ENCODE measurements at places on chromosomes 16 and 17.

DNA sequence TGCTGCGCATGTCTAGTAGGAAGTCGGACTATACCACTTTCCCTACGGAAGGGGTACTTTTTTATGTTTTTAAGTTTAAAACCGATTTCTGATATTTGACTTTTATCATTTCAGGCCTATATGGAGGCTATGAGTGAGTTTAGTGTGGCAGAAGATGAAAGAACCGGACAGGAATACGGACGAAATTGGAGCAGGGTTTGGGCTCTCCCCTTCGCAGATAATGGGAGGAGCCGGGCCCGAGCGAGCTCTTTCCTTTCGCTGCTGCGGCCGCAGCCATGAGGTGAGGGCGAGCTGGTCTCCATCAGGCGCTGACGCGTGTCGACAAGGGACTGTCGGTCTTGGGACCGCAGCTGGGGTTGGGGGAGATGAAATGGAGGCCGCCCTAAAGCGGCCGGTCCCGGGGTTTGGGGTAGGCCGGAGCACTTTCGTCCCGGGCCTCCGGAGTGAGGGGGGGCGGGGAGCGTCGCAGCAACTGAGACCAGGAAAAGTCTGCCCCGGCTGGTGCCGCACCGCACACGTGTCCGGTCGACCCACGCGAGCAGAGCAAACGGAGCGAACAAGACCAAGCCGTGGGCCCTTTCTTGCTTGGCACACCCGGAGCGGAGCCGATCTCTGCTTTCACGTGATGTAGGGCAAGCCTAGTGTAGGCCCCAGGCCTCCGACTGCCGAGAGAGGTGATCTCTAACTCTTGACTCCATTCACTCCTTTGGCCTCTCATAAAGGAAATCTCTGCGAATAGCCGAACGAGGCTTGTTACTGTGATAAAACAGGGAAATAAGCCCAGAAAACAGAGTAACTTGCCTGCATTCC, at the start of gene RPL19:
TSS of gene RPL19 (plus strand) at position 214 of the 810 bp plus-strand sequence. CDS start at position 276, 62 bp downstream.
- peak; percentile 95 for DNase-seq

- DNase-seq: no peak
These were observed 95.9 kb downstream of the ABCC1 start for GRCh38 chr16:16045296-16045695.

- peak; percentile 61 for DNase-seq
These were observed 1.1 kb downstream of the VASN start for GRCh38 chr16:4372578-4373355.

DNA sequence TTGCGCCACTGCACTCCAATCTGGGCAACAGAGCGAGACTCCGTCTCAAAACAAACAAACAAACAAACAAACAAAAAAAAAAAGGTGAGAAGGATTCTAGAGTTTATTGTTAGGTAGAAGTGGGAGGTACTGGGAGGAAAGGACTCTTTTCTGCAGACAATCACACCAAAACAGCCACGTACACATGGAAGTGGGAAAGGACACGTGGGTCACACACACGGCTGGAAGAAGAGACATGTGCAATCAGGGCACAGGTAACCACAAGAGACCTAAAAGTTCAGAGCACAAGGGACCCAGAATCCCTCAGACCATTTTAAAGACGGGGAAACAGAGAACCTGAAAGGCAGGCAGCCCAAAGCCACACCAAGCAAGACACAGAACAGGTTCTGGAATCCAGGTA, 20.5 kb downstream of the XYLT1 start:
- DNase-seq: no peak

- DNase-seq: no peak
These were observed 79.2 kb upstream of the RBL2 start for GRCh38 chr16:53355064-53355463.

- no peak for DNase-seq
These were observed 170.5 kb downstream of the TANC2 start for GRCh38 chr17:63136369-63137012.

GRCh38 chr17:51507444-51507843, 247.1 kb downstream of the UTP18 start:
- no peak for DNase-seq

- no peak for DNase-seq
These were observed 338.3 kb downstream of the BCAS3 start for GRCh38 chr17:61015966-61016365.

DNA sequence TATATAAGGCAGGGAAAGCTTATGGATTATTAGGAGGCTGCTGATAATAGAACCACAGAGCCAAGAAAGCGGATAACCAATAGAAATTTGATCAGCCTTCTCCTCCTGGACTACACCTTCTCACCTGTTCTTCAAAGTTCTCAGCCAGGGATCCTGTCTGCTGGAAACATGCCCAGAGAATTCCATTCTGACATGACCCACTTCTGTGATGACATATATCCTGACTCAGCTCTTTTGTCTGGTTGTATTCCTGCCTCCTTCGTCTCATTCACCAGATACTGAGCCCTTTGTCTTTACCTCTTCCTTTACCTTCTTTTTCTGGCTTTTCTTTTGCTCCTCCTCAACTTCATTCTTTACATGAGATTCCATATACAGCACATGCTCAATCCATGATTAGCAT, 576.1 kb downstream of the CDH11 start:
- no peak for DNase-seq

- no peak for DNase-seq
These were observed 405.9 kb downstream of the CNTNAP4 start for GRCh38 chr16:76683051-76683450.

DNA sequence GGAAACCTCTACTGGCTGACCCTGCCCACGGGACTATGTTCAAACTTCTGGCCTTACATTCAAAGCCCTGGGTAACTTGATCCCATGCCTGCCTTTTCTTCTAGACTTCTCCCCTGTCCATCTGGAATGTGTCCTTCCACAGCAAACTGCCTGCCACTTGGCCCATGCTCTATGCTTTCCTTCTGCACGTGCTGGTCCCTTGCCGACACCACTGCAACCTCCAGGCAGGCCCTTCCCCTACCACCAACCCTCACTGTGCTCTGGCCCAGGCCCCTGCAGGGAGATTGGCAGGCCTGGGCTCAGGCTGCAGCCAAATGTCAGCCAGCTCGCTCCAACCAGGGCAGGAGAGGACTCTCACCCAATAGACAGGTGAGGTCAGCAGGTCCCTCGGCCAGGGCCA, 11.0 kb downstream of the HSD11B2 start:
- DNase-seq: no peak

DNA sequence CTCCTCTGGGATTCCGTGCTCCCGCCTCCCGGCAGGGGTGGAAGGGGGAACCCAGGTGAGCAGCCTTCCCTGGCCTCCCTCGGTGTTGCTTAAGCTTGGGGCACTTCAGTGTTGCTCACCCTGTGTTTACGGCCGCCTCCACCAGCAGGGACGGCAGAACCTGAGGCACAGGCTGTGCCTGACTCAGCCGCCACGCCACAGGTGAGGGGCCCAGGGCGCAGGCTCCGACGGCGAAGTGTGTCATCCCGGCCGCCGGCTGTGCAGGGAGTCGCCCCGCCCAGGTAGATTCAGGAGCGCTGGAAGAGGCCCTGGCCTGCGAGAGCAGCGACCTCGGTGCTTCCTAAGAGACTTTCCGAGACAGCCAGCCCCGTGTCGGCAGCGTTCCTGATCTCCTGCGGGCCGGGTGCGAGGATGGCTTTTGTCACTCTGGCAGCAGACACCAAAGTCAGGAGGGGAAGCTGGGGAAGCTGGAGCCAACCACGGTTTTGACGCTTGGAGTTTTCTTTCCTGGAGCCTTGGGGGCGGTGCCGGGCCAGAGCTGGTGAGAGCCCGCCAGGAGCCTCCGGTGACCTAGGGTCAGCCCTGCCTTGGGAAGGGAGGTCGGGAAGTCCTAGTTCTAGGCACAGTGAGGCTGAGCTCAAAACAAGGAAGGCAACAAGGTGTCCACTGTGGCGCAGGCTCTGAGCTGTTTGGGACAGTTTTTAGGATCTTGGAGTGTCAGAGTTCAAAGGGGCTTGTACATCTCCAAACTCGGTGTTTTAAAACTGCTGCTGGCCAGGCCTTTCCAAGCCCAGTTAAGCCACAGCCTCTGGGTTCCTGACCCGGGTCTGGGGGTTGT, 2.1 kb downstream of the GSE1 start:
- peak; percentile 50 for DNase-seq

GRCh38 chr17:16935241-16935663, 36.7 kb downstream of the TNFRSF13B start:
- DNase-seq: no peak

GRCh38 chr17:7023576-7024401, 939 bp downstream of the BCL6B start:
- peak; percentile 95 for DNase-seq

DNA sequence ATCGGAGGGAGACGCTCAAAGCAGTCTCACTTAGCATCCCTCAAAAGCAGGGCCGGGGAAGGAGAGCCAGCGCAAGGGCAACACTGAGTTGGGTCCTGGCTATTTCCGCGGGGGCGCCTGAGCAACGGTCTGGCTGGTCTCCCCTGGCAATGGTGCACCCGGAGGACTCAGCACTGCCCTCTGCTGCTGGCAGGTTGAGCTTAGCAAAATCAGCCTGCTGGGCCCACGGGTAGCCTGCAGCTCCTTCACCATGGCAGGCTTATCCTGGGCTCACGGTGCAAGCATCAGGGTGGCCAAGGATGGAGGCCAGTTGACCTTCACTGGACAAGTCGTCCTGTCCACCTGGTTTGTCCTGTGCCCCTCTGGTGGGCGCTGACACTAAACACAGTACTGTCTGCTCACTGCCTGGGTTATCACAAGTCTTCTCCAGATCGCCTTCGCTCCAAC, 14.4 kb upstream of the ALDH3A1 start:
- DNase-seq: peak; percentile 80

DNA sequence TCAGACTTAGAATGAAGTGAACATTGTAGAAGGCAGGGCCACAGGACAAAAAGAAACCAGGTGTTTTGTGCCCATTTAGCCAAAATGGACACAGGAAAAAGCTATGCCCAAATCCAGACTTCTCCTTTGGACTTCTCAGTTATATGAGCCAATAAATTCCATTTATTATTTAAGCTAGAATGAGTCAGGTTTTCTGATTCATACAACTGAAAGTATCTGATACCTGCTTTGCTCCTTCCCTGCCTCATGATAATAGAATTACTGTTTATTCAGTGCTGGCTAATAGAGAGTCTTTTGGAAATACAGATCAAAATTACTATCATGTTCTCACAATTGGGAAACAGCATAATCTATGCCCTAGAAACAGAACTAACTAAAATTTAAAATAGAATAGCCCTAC, 8.7 kb upstream of the CPD start:
- no peak for DNase-seq

DNA sequence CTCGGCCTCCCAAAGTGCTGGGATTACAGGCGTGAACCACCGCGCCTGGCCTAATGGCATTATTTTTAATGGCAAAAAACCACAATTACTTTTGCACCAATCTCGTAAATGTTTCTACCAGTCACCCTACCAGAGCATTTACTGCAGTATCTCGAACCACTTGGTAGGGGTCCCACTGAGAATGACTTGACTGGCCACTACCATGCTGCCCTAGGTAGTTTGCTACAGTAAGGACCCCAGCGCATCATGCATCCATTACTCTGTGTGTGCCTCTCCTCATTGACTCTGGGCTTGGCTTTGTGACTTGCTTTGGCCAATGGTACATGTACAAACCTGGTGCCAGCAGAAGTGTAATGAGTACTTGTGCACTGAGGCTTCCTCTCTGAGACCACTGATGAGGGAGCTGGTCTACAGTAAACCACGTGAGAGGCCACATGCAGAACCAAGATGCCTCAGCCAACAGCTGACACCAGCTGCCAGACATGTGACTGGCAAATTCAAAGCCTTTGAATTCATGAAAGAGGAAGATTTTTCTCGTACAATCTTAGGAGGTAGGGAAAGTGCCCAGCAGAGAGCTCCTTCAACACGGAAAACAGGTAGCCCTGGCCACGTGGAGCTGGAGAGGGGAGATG, 421.7 kb upstream of the C16orf82 start:
- DNase-seq: no peak

DNA sequence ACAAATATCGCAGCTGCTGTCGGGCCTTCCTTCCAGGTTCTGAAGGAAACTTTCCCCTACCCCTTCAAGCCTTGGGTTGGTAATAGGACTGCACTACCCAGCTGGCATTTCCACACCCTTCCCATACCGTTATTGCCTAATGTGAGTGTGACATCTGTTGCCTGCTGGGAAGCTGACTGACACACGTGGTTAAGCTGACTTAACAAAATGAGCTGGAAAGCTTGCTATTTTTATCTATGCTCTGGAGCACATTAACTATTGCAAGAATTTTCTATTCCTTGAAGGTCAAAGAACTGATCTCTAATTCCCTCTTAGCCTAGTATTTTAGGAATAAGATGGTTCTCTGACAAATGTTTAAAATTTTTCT, 79.5 kb downstream of the PMP22 start:
- DNase-seq: no peak

DNA sequence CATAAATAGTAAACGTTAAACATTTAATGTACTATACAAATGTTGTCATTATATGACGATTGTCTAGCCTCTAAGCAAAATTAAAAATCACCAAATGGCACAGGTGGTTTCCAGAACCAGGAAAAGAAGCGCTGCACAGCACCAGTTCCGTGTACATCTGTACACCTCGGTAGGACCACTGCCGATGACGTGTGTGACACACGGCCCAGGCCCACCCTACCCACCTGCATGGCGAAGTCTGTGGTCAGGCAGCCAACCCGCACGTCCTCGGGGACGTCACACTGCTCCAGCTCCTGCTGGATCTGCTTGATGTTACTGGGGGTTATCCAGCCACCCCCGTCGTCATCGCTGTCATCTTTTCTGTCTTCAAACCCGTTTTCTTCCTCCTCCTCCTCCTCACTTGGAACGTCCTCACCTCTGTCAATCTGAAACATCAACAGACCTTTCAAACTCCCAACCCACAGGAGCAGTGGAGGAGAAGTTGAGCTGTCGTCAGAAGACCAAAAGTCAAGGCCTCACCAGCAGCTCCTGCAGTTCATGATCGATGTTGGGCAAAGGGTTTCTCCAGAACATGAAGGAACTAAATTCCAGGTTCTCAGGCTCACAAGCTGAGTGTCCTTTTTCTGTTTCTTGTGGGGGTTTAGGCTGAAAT, 5.9 kb downstream of the NOB1 start:
- DNase-seq: no peak

DNA sequence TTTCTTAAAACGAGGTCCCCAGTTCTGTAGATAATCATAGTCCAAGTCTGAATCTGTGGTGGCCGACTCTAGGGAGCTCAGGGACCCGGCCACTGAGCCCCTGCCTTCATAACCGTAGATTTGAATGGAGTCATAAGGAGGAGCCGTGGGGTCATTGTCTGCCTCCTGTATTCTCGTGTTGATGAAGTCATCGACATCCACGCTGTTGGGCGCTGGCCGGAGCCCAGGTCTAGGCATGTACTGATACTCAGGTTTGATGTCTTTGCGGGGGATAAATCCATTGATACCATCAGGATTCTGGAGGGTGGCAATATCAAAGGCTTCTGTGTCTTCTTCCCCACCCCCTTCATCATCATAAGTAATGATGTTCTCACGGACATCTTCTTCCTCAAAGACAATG, 174.2 kb downstream of the CDH11 start:
- DNase-seq: no peak

DNA sequence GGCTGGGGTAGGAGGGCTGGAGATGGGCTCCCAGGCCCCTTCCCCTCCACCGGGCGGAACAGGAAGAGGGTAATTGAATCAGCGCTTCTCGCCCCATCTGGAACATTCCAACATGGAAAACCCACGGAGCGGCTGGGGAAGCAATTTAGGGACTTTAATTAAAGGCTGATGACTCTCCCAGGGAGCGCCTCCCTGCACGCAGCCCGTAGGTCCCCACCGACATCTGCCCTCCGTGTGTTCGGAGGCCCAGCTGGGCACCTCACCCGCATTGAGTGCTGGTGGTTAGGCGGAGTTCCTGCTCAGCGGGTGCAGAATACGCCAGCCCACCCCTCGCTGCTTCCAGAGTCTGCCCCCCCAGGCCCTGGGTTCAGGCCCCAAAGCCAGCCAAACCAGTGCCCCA, 10.0 kb downstream of the HS3ST6 start:
- DNase-seq: no peak

All from B cell (primary cell).